Temporal lobe (tissue), 4 donors: ENCODE measurements at places on chromosomes 3 and 15. TPM values are rescaled to one million over a fixed set of nuclear protein-coding genes. Genes with fewer than 3 reads are reported as not detected.

CHD2 gene
- 93.4 TPM for total RNA-seq

GATM gene
- 120 TPM for total RNA-seq

SEMA6D gene
- 49.4 TPM for total RNA-seq

LYZL4 gene
- total RNA-seq = not detected
